Astrocyte (in vitro differentiated cells and primary cell): ENCODE measurements at places on chromosomes 3 and 15.

DNA sequence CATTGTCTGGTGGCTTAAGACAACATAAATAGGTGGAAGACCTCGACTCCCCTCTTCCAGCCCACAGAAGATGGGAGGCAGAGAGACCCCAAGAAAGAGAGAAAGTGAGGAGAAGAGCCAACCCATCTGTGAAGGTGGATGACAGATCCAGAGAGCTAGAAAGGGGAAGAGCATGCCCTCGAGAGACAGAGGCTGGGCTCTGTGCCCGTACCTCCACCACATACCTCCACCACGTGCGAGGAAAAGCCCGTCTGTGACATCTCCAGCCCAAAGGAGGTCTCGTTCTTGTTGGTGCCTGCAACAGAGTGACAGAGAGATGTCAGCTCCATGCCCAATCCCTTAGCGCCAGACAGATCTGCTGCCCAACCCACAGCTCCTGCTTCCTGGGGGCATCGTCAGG lies 71.1 kb downstream of the FEM1B start:
- no peak for DNase-seq

DNA sequence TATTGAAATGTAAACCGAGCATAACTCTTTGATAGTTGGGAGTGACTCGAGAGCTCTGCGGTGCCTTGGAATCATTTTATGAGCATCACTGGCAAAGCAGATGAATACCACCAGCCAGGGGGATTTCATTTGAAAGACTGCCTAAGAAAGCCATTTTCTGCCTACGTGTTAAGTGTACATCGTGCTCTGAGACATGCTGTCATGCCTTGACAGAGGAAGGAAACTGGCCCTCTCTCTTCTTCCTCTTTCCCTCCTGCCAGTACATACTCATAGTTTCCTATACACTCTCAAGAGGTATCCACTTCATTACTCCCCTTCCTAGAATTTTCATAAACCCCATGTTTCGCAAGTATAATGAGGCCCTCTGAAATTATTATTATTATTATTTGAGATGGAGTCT lies 8.8 kb downstream of the BCL2A1 start:
- DNase-seq: no peak

DNA sequence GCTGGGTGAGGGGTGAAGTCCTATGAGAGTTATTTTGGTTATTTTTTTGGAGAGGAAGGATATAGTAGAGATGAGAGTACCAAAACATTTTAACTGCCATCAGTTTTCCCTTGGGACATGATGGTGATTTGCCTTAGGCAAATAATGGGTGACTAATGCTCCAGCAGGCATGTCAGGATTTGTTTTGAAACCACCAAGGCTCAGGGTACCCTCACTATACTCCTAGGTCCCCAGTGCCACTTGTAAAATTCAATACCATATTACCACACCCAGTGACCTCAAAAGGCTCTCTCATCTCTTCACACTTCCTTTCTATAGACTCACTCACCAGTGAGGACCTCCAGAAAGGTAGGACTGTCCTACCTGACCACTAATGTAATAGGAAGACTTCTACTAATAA lies 83.6 kb downstream of the WDR72 start:
- DNase-seq: no peak

DNA sequence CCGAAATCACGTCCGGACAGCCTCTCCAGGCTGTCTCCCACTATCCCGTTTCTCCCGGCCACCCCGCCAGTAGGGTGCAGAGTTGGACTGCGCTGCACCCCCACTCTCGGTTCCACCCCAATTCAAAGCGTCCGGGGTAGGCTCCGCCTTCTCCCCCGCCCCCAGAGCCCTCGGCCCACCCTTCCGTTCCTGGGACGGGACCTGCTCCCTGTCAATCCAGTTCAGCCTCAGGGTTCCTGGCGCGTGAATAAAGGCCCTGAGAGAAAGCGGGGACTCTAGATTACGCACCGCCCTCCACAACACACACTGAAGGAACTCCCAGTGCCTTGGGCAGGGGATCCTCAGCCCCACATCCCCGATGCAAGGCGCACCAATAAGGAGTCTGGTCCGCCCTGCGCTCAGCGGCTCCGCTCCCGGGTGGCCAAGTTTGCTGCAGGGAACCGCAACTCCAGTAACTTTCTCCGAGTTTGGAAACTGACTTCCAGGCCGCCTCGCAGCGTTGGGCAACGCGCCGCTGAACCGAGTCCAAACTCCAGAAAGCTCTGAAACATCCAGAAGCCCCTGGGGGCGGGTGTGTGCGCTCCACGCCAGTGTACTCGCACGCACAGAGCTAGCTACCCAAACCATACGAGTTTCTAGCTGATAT lies 1.9 kb downstream of the ADAMTS9 start:
- peak; percentile 91 for DNase-seq

DNA sequence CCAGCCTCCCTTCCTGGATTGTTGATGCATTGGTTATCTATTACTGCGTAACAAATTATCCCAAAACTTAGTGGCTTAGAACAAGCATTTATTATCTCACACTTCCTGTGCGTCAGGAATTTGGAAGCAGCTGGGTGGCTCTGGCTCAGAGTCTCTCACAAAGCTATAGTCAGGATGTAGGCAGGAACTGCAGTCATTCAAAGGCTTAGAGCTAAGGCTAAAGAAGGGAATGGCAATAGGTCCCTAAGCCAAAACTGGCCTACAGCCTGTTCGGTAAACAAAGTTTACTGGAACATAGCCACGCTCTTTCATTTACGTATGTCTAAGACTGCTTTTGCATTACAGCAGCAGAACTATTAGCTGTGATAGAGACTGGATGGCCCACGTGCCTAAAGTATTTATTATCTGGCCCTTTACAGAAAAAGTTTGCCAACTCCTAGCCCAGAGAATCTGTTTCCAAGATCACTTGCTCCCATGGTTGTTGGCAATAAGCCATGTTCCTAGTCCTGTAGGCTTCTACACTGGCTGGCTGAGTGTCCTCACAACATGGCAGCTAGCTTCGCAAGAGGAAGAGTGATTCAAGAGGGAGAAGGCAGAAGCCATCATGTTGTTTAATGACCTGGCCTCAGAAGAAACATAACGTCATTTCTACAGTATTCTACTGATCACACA lies 132.4 kb downstream of the SNRK start:
- DNase-seq: peak; percentile 71

- no peak for DNase-seq
These were observed 25.6 kb downstream of the IQCB1 start for GRCh38 chr3:121809249-121809648.

DNA sequence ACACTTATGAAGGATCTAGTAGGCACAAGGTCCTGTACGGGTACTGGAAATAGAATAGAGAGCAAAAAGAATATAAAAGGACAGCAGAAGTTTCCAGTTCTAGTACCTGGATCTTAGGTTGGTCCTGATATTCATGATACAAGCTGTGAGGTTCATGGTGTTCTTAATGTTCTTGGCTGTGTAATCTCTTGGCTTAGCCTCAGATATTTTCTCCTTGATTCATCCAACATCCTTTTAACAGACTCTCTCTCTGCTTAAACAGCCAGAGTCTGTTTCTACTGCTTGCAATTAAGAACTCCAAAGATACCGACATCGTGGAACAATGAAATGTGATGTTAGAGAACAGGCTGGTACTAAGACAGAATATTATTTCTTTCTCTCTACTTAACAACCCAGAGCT lies 49.9 kb downstream of the CNTN3 start:
- no peak for DNase-seq

DNA sequence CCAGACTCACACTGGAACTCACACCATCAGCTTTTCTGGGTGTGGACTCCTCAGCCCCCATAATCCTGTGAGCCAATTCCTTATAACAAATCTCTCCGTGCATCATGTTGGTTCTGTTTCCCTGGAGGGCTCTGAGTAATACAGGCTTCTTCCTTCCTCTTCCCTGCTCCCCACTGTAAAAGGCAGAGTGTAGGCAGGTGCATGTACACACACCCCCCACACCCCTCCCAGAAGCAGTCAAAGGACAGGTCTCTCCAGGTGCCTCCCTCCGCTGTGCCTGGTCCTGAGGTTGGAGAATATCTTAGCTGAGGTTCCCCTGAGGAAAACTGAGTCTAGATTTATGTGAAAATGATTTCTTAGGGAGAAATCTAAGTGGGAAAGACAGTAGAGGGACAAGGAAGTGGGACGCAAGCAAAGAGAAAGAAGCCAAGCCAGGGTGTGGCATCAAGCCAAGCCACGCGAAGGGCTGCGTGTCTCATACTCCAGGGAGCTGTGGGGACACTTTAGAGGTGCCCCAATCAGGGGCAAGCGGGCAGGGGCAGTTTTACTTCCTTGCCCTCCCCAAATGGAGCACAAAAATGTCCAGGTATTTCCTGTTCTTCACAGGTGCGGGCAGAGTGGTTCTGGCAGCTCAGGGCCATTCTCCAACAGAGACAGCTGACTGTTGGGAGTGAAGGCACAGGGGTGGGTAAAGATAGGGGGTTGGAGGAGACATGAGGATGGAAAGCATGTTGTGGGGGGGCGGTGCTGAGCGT lies 86.6 kb downstream of the HMG20A start:
- DNase-seq: no peak

DNA sequence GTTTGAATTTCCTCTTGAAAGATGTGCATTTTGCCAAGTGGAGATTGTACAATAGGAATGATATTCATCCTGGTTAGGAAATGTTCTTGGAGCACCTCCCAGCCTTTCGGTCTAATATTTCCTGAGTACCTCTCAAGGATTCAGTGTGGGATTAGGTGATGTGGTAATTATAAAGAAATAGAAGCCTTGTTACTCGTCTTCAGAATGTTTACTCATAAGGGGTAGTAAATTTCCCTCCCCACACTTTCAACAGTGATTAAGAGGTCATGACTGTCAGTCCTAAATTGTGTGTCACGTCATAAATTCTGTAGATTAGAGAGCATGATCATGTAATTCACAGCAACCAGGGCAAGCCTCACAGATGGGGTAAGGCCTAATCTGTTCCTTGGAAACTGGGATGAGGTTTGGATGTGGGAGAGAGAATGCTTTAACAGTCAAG lies 633.1 kb upstream of the TBL1XR1 start:
- DNase-seq: peak; percentile 92

DNA sequence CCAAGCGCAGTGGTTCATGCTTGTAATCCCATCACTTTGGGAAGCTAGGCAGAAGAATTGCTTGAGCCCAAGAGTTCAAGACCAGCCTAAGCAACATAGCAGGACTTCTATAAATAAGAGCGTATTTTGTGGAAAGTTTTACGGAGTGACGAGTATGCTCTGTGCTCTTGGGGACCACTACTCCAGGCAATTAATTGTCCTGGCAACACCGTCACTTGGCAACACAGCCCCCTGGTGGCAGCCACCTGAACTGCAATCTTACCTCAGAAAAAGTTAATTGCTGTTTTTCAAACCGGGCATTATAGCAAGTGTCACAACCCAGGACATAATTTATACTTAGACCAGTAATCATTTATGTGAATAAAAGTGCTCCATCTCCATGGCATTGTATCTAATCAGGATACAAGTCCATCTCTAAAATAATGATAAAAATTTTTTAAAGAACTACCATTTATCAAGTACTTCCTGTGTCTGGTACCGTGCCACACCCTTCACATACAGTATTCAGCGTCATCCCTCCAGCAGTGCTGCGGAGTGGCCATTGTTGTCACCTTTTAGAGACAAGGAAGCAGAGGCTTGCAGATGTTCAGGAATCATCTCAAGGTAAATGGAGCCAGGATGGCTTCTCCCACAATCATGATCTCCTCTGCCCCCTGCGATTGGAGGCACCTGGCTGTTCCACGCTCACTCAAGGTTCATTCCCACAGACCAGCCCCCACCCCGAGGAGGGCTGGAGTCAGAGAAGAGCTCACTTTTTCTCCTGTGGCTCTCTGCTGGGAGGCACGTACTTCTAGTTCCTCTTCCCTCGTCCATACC lies 34.5 kb downstream of the PLA2G4D start:
- DNase-seq: peak; percentile 16

GRCh38 chr3:127175272-127175671 lies 17.7 kb upstream of the PRR23E start:
- DNase-seq: no peak

DNA sequence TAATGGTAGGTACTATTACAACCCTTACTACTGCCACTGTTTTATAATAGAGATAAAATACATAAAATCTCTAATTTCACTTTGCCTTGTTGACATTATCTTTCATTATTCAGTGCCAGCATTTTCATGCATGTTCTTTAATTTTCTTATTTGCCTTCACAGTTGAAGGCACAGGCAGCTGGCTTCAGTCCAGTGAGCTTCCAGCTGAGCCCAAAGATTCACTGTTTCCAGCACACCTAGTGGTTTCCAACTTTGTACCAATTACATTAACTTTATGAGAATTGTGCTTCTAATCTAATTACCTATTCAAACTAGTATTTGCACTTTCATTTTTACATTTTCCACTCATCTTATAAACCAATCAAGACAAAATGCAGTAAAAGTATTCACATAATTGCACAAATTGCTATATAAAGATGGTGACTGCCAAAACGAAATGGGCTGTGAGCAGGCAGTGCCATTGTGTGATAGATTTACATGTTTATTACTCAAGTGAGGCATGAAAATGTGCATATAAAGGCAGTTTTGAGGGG lies 228.3 kb downstream of the MFSD1 start:
- no peak for DNase-seq

DNA sequence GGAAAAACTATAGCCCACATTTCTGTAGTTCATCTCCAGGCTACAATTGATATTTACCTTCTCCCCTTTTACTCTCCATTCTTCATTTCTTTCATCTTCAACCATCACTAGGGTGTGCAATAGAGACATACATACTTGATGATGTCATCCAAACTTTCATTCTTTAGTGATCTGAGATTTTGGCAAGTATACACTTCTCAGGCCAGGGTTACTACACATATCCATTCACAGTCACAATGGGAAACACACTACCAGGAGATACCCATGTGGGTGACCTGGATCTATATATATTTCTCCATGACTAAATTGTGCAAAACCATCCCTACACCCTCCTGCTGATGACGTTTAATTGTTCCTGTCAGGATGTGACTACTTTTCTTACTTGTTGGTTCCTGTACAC lies 769.5 kb upstream of the DPPA4 start:
- DNase-seq: no peak

DNA sequence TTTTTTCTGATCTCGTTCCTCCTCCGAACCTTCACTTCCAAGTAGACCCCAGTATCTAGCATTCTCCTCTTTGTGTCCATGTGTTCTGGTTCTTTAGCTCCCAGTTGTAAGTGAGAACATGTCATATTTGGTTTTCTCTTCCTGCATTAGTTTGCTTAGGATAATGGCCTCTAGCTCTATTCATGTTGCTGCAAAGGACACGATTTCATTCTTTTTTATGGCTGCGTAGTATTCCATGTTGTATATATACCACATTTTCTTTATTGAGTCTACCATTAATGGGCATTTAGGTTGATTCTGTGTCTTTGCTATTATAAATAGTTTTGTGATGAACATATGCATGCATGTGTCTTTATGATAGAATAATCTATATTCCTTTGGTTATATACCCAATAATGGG lies 30.2 kb upstream of the MME start:
- no peak for DNase-seq

GRCh38 chr3:170689296-170689829 lies 103.5 kb upstream of the SLC7A14 start:
- peak; percentile 91 for DNase-seq

GRCh38 chr15:100121285-100121684 lies 220.5 kb downstream of the ADAMTS17 start:
- DNase-seq: no peak
